Stimulated activated CD8-positive, alpha-beta memory T cell treated with anti-CD3 and anti-CD28 coated beads, Interleukin-7, amount 100 ng/mL, for 48 hours (primary cell): ENCODE measurements at places on chromosomes 3 and 15.

DNA sequence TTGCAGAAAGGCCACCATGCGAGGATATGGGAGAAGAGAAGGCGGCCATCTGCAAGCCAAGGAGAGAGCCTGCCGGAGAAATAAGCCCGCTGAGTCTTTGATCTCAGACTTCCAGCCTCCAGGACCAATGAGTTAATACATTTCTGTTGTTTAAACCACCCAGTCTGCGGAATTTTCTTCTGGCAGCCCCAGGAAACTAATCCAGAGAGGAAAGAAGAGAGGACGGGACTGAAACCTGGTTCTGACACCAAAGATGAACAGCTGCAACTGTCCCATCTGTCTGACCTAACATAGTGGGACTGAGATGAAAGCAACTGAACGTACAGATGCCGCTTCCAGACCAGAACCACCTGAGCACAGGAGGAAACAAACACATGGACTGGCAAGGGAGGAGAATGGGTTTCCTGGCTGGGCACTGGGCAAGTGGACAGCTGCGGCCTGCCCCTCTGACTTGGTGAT, 32.3 kb downstream of the VGLL4 start:
- no peak for DNase-seq

GRCh38 chr15:83766339-83766738, 112.4 kb downstream of the ADAMTSL3 start:
- DNase-seq: no peak

- DNase-seq: peak; percentile 72
Observed at GRCh38 chr15:31391687-31392671, 65.3 kb downstream of the KLF13 start.

- no peak for DNase-seq
Observed at GRCh38 chr3:134839990-134840389, 44.9 kb downstream of the EPHB1 start.

GRCh38 chr3:72255191-72255590, 470.2 kb upstream of the PROK2 start:
- no peak for DNase-seq

- peak; percentile 43 for DNase-seq
Observed at GRCh38 chr3:106609666-106610301, 741.0 kb upstream of the CBLB start.

- no peak for DNase-seq
Observed at GRCh38 chr15:42932833-42933515, 12.4 kb upstream of the TTBK2 start.

DNA sequence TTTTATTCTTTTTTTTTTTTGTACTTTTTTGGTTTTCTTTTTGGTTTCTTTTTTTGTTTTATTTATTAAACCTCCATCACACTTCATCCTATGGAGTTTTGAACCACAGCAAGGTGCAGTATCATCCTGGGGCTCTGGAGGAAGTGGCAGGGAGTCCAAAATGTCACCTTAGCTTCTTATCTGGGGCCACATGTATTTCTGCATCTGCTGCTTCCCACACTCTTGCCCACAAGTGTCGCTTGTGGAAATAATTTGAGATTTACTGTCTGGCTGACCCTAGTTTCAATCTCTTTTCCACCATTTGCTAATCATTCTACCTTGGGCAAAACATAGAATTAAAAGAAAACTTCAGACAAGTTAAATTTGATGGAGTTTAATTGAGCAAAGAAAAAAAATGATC, 6.4 kb downstream of the OPA1 start:
- DNase-seq: no peak

GRCh38 chr15:56234804-56235203, 8.9 kb downstream of the RFX7 start:
- DNase-seq: no peak

- no peak for DNase-seq
Observed at GRCh38 chr3:10392906-10393461, 72.1 kb upstream of the SEC13 start.

- no peak for DNase-seq
Observed at GRCh38 chr3:11995120-11995519, 9.1 kb upstream of the SYN2 start.

DNA sequence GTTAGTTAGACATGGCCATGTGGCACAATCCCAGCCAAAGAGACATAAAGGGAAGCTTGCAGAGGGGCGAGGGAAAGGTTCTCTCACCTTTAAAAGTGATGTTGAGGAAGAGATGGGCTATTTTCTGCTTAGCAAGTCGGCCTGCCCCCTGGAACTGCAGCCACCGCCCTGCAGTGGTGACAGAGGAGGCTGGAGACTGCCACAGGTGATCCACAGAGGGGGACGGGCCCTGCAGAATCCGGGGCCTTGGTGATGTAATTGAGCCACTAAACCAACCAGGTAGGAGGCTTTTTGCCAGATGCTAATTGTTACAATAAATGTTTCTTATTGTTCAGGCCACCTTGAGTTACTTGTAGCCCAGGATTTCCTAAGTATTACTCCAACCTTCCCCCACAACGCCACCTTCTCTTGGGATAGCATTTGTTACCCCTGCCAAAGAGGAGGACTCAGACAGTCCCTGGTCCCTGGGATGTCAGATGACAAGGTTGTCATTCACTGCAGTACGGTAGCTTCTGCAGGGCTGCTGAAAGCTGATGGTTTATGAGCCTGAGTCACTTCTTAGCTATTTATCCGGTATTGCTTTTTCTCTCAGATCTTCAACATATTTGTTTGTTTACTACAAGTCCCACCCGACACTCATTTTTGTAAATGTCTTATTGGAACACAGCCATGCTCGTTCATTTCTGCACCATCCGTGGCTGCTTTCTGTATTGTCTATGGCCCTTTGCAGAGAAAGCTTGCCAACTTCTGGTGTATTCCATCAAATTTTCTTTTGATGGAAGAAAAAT, 63.3 kb upstream of the SEC61A1 start:
- DNase-seq: no peak

GRCh38 chr3:167899093-167899492, 163.6 kb downstream of the SERPINI1 start:
- no peak for DNase-seq

DNA sequence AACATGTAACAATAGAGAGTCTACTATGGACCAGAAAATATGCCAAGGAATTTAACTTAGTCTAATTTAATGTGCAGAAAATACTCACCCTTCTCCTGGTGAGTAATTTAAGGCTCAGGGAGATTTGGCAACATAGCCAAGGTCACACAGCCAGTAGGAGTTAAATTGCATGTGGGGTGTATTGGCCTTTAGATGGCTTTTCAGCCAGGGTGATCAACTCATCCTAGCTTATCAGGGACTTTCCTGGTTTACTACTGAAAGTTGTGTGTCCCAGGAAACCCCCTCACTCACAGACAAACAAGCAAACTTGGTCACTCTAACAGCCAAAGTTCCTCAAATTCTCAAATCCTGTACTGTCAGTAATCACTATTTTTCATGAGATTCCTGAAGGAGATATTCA, 2.6 kb upstream of the SLC9A9 start:
- no peak for DNase-seq

GRCh38 chr3:132381348-132381944, 35.9 kb upstream of the DNAJC13 start:
- DNase-seq: no peak

GRCh38 chr3:8562081-8562595, 60.5 kb downstream of the LMCD1 start:
- no peak for DNase-seq

DNA sequence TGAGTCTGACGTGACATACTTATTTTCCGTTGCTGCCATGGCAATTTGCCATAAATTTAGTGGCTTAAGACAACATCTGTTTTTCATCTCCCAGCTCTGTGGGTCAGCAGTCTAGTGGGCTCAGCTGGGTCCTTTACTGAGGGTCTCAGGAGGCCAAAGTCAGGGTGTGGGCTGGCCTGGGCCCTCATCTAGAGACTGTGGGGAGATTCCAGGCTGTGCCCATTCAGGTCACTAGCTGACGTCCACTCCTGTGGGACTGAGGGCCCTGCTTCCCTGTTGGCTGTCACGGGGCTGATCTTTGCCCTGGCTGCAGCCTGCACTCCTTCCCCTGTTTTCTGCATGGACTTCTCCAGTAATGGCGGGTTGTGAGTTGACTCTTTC, 19.1 kb downstream of the FGD5 start:
- DNase-seq: no peak

GRCh38 chr3:195893044-195893395, 15.3 kb downstream of the TNK2 start:
- no peak for DNase-seq

DNA sequence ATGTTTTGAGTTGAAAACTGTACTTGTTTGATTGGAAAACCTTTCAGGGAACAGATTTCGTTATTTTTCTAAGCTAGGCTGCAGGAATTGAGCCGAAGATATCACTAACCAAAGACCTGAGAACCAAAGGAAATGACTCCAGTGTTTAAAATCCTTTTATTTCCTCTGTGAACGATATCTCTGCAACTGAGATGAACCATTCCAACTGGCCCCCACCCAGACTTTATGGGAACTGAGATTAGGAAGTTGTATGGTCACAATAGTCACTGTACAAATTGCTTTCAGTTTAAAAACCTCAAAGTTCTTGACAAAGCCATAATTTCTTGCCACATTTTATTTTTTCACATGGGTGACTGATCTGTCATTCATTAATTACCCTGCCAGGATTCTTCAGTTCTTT, 232.4 kb downstream of the RBMS3 start:
- DNase-seq: no peak

DNA sequence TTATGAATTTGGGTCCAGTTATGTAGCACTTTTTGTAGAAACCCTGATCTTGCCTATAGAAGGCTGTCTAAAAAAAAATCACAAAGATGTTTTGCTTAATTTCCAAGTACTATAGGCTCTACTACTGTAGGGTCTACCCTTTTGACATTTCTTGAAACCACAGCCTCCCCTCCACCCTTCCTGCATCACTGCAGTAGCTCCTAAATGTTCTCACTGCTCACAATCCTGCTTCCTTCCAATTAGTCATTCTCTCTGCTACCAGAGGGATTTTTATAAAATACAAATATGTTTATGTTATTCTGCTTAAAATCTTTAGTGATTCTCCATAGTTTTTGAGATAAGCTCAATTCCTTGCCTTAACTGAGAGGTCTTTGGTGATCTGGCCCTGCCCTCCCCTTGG, 114.0 kb downstream of the CYP19A1 start:
- no peak for DNase-seq

DNA sequence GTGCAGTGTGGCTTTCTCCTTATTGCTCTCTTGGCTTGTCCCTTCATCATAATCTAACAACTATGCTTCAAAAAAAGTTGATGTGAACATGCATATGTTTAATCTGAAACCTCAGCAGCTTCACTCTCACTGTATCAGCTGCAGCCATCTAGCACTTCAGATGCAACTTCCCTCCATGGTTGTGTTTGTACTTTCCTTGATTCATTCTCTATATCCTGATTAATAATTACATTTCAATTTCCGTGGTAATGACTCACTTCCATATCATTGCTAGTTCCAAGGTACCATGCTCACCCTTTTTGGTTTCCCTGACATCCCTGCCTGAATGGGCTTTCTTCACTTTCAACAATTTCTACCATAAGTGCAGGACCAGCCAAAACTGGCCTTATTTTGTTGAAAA, 51.2 kb downstream of the MDFIC2 start:
- DNase-seq: no peak

- no peak for DNase-seq
Observed at GRCh38 chr3:26081806-26082205, 291.9 kb downstream of the OXSM start.

- no peak for DNase-seq
Observed at GRCh38 chr15:39613271-39613670, 32.4 kb downstream of the THBS1 start.

GRCh38 chr15:62887113-62887570, 155.4 kb upstream of the TPM1 start:
- no peak for DNase-seq

- no peak for DNase-seq
Observed at GRCh38 chr3:190562866-190563510, 49.1 kb downstream of the IL1RAP start.

DNA sequence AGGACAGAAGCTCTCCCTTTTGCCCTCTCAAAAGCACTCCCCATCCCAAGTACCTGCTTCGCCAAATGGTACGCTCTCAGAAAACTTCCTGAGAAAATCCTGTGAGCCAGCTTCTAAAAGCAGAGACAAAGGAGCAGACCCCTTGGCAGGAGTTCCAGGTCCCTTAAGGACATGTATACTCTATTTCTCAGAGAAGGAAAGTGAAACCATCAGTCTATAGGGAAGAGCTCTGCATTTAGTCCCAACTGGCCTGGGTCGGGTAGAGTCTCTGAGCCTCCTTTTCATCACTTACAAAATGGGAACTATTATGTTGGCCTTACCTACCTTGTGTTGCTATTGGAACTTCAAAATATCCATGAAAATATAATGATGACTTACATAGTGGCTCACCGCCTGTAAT, 19.7 kb downstream of the DAPK2 start:
- DNase-seq: no peak

DNA sequence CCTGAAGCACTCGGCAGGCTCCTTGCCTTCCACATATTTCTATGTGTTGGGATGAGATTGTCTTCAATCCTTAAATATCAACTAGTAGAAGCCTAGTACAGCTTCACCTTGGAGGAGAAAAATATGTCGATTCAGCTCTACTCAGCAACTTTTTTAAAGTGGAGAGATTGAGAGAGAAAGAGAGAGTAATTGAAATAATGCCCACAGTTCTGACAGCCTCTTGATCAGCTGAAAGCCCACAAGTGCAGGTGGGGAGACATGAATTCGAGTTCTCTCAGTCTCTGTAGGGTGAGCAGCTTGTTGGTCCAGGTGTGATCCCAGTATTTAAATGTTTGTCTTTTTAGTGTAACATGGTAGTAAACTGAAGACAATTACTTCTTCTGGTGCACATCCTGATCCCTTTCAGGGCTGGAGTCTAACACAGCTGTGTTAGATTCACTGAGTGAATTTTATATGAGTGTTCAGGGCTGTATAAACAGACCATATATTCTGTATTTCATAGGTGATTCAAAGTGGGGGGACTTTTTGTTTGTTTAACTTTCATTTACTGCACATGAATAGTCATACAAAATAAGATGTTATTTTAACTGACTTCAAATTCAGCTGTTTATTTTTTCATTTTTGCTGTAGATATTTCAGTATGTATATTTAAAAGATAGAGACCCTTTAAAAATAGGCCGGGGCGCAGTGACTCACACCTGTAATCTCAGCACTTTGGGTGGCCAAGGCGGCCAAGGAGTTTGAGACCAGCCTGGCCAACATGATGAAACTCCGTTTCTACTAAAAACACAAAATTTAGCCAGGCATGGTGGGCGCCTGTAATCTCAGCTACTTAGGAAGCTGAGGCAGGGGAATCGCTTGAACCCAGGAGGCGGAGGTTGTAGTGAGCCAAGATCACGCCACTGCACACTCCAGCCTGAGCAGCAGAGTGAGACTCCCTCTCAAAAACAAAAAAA, 64.0 kb downstream of the ST6GAL1 start:
- DNase-seq: no peak

DNA sequence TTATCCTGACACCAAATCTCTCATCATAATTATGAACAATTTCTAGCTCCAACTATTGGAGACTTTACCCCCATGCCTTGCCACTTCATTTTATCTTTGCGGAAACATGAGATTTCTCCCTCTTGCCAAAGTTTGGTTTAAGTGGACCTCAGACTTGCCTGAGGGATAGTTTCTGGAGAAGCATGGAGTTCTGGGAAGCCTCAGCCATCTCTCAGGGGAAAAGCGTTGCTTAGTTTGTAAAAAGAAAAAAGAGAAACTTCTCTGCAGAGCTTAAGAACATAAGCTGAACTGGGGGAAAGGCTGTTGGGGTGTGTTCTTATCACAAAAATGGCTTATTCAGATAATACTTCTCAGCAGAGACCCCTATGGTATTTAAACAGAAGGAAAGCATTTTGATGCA, 347.4 kb upstream of the ADAMTS9 start:
- DNase-seq: no peak
